ENCODE measurements at places on chromosomes 11 and 22. TPM values are rescaled to one million over a fixed set of nuclear protein-coding genes. Genes with fewer than 3 reads are reported as not detected.

GRCh38 chr11:68173926-68174325, 39.2 kb downstream of the KMT5B start:
- DNase-seq, result no peak

DNA sequence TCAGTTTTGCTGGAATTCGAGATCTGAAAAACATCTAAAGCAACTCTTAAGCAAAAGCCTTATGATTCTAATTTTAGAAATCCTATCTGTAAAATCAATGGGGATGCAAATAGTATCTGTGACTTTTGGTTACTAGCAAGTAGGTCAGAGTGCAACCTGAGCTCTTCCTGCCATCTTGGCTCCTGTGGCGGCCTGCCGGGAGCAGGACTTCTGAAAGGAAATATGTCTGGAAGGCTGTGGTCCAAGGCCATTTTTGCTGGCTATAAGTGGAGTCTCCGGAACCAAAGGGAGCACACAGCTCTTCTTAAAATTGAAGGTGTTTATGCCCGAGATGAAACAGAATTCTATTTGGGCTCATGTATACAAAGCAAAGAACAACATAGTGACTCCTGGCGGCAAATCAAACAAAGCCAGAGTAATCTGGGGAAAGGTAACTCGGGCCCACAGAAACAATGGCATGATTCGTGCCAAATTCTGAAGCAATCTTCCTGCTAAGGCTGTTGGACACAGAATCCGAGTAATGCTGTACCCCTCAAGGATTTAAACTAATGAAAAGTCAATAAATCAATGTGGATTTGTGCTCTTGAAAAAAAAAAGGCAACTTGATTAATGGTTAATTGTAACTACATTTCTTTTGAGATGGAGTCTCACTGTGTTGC, 1.7 kb downstream of the SAMM50 start:
- DNase-seq, result peak; percentile 20

DNA sequence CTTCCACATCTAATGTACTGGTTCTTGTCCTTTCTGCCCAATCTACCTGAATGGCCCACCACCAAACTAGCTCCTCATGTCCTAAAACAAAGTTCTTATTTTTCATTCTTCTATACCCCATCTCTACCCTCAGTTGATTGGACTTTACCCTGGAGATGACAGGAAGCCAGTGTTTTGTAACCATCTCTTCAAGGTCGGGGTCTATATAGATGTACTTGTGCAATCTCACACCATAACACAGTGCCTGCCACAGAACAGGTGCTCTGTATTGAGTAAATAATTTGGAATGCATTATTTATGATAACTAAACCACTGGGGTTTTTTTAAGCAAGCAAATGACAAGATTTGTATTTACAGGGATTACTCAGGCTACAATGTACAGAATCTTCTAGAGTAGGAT, 76.7 kb upstream of the FAM181B start:
- DNase-seq, result no peak

DNA sequence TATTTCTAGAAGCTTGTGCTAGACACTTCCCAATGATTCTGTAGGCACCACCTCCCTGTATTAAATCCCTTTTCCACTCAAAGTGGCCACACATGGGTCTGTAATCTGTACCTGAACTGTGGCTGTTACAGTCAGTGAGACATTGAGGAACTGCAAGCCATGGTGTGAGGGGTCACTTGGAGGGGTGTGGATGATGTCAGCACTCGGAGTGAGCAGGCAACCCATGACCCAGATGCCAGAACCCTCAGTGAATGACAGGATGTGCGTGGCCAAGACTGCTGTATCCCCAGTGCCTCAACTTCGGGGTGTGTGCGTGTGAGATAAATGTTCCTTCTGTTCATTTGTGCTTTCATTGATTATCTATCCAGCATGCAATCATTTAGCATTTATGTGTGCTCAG, 14.7 kb upstream of the SHANK3 start:
- DNase-seq, result no peak

The LRP4 gene
- total RNA-seq, result 0.98 TPM

The DPAGT1 gene
- total RNA-seq, result 44.0 TPM

The NRGN gene
- total RNA-seq, result 1.9 TPM

Data from RPMI7951 (cell line).